ENCODE measurements at places on chromosomes 2 and 18. TPM values are rescaled to one million over a fixed set of nuclear protein-coding genes. Genes with fewer than 3 reads are reported as not detected.

Gene NR4A2
- total RNA-seq = 1.2 TPM

DNA sequence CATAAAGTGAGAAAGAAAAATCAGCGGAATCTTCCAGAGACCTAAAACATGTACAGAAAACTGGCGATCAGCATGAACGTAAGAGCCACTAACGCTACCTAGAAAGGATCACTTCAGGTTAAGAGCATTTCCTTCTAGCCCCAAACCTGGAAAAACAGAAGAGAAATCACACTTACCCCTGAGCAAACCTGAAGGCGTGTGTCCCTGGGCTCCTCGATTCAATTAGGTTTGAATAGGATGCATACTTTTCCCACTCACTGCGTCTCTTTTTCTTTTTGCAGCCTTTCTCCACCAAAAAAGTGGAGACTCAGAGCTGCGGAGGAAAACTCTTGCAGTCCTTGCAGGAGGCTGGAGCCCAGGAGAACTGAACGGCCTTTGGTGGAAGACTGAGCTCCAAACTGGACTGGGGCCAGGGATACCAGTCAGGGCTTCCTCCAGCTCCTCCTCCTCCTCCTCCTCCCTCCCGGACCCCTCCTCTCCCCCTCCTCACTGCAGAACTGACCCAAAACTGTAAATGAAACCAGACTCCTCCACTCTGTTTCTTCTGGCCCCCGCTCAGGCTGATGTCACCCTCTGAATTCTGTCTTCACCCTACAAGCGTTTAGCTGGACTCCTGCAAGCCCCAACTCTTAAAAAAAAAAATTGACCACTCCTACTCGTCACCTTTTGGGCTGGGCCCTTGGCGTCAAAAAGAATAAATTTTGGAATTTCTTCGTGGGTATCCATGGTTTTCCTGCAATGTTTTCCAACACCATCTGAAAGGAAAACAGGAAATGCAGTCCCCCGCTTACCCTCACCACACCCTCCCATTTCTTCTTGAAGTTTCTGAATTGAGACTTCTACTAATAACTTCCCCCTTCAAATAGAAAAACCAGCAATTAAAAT is at the start of gene COL6A3:
Gene COL6A3 (minus strand): TSS at position 388 of the 885 bp plus-strand sequence. CDS start 17,347 bp downstream, outside the sequence.
- H3K27me3 ChIP-seq = no peaks in the 10 kb centered on the region
- DNase-seq = no peak
- no peaks in the 10 kb centered on the region for H3K36me3 ChIP-seq
- H3K4me3 ChIP-seq = peak within 1 kb of the TSS; percentile 84
- peaks cover 50% of the 10 kb centered on the region for H3K4me1 ChIP-seq
- H3K27ac ChIP-seq = peak within 1 kb of the TSS; percentile 92

DNA sequence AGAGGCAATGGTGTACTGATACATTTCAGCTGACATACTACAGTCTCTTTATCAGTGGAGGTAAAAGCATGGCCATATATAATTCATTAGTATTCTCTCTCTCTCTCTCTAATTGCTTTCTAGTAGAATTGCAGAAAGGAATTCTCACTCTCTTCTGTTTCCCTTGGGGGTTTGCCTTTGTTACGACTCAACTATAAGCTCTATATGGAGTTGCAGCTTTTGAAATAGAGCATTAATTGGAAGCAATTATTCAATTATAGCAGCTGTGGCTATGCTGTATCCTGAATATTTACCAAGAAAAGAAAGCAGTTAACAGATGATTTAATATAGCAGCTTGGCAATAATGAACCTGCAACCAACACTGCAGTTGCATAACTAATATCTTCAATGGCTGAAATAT is 132.7 kb upstream of the STON1 start:
- no peak overlapping the region for H3K27ac ChIP-seq
- DNase-seq = no peak
- no peaks in the 10 kb centered on the region for H3K4me1 ChIP-seq
- peaks cover 2% of the 10 kb centered on the region for H3K27me3 ChIP-seq
- H3K36me3 ChIP-seq = no peaks in the 10 kb centered on the region

DNA sequence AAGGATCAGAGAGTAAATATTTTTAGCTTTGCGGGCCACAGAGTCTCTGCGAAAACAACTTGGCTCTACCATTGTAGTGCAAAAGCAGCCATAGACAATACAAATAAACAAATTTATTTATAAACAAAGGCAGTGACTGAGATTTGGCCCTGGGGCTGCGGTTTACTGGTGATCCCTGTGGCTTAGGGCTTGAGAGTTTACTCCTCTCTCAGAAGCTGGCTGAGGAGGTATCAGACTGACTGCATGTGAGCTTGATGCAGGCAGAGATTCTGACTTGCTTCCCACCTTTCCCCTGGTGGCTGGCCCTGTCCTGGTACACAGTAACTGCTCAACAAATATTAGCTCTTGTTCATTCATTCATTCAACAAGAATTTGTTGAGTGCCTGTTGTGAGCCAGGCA is 81.5 kb downstream of the PRKCE start:
- H3K4me3 ChIP-seq = no peak overlapping the region
- DNase-seq = no peak
- no peaks in the 10 kb centered on the region for H3K36me3 ChIP-seq
- H3K4me1 ChIP-seq = peaks cover 3% of the 10 kb centered on the region
- no peaks in the 10 kb centered on the region for H3K27me3 ChIP-seq

GRCh38 chr2:188808947-188809355 is 165.2 kb upstream of the COL3A1 start:
- H3K4me1 ChIP-seq = peaks cover 51% of the 10 kb centered on the region
- no peak overlapping the region for H3K4me3 ChIP-seq

- no peaks in the 10 kb centered on the region for H3K36me3 ChIP-seq
- no peak for DNase-seq
- no peaks in the 10 kb centered on the region for H3K27me3 ChIP-seq
Observed at GRCh38 chr2:211833582-211834279, 704.9 kb downstream of the ERBB4 start.

Gene STPG4
- 0.25 TPM for total RNA-seq

DNA sequence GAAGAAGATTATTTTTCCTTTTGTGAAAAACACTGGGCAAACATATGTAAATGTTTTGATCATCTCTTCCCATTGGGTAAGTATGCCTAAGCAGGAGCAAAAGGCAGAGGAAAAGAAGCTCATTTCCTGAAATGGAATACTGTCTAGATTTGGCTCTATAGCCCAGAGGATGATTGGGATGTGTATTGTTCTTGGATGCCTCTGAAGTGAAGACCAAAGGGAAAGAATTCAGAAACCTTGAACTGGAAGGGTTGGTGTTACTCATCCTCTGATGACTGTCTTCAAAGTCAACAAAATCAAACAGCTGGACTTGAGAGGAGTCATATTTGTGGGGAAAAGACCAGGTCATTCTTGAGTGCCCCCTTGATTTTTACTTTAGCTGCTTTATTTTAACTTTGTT is 112.6 kb upstream of the NT5C1B start:
- no peak overlapping the region for H3K27ac ChIP-seq
- no peak for DNase-seq
- peaks cover under 1% of the 10 kb centered on the region for H3K36me3 ChIP-seq
- H3K4me1 ChIP-seq = no peaks in the 10 kb centered on the region
- no peaks in the 10 kb centered on the region for H3K27me3 ChIP-seq

DNA sequence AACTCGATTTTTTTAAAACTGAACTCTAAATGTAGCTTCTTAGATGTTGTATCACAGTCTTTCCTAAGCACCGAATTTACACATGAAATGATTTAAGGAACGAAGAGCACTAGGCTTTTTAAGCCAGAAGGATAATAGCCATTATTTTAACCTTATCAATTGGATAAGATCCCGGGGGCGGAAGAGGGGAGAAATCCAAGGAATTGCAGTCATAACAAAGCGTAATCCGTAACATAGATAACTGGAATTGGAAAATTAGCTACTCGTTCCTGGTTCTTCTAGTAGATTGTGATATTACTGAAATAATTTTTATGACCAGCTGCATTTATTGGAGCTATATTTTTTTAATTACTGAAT is 988 bp upstream of the KANSL1L start:
- H3K36me3 ChIP-seq = no peaks in the 10 kb centered on the region
- peak overlapping the region; percentile 93 for H3K27ac ChIP-seq
- H3K4me1 ChIP-seq = peaks cover 24% of the 10 kb centered on the region

DNA sequence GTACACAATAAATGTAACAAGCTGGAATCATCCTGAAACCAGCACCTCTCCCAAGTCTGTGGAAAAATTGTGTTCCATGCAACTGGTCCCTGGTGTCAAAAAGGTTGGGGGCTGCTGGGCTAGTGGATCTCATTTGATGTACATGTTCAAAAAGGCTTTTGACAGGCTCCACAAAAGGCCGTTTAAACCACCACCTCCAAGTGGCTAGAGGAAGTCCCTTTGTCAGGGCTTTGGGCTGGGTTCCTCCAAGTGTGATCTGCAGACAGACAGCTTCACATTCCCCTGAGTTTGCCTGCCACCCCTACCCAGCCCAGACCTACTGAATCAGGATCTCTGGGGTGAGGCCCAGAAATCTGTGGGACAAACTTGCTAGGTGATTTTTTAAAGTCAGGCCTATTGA is 84.7 kb downstream of the TGFA start:
- no peak for DNase-seq
- H3K4me1 ChIP-seq = no peaks in the 10 kb centered on the region
- no peaks in the 10 kb centered on the region for H3K36me3 ChIP-seq

- peaks cover 32% of the 10 kb centered on the region for H3K4me1 ChIP-seq
- H3K36me3 ChIP-seq = peaks cover 4% of the 10 kb centered on the region
- peak overlapping the region; percentile 26 for H3K4me3 ChIP-seq
- H3K27ac ChIP-seq = peak overlapping the region; percentile 78
- H3K27me3 ChIP-seq = peaks cover 9% of the 10 kb centered on the region
Observed at GRCh38 chr2:64359171-64359891, 94.6 kb upstream of the LGALSL start.

Gene SPEG
- total RNA-seq = 62.9 TPM

DNA sequence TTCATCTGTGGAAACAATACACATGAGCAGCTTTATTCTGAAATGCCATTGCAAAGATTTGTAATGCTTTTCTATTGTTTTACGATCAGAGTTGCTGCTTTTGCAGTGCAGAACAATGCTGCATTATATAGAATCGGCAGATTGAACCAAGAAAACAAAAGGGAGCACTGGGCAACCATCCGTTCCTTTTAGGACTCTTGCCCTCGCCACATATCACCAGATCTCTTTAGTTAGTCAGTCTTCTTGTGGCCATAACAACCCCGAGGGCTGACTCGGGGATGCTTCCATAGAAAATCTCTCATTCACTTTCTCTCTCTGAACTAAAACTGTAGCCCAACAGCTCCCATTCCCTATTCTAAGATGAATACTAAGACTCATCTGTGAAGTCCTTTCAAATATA is 340.4 kb downstream of the NRXN1 start:
- no peak overlapping the region for H3K4me3 ChIP-seq
- no peak overlapping the region for H3K27ac ChIP-seq
- no peaks in the 10 kb centered on the region for H3K4me1 ChIP-seq
- no peaks in the 10 kb centered on the region for H3K36me3 ChIP-seq

DNA sequence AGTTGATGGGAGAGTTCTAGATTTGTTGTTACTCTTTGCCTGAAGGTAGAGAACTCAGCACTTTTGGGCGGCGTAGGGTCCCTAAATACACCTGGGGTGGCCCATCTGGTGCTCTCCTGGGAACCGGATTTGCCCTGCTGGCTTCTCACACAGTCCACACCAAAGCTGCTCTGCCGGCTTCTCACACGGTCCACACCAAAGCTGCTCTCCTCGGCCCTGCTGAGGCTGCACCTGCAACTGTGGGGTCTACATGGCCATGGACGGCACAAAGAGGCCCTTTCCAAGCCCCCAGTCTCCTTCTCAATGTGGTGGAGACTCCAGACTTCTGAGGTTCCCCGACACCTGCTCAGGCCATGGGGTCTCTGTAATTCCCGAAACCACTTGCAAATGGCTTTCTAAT is 124.8 kb upstream of the GPC1 start:
- no peak for DNase-seq
- H3K27ac ChIP-seq = no peak overlapping the region
- no peaks in the 10 kb centered on the region for H3K36me3 ChIP-seq
- H3K4me3 ChIP-seq = no peak overlapping the region
- H3K27me3 ChIP-seq = no peaks in the 10 kb centered on the region

DNA sequence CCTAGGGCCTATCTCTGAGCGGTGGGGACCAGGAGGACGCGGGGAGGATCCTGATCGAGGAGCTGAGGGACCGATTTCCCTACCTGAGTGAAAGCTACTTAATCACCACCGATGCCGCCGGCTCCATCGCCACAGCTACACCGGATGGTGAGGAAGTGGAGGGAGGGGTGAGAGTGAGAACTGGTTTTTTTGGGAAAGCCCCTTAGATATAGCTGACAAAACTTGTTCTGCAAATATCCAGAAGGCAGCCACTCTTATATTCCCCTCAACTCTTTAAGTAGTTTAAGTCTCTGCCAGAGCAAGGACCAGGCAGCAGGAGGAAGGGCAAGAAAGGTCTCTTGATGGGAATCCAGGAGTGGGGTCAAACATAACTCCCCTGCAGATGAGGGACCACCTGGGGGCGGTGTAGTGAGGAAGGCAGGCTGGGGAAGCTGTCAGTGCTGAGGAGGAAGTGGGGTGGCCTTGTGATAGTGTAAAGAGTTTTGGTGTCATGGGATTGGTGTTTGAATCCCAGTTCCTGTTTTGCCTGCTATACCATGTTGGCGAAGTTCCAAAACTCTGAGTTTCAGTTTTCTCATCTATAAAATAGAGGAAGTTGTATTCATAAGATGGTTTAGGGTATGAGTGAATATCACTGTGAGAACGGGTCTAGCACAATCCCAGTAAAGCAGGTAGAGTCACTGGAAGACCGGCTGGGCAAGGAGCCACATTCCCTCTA is 3.4 kb downstream of the NAGK start:
- peak overlapping the region; percentile 52 for H3K27ac ChIP-seq
- H3K4me1 ChIP-seq = peaks cover 35% of the 10 kb centered on the region
- no peak overlapping the region for H3K4me3 ChIP-seq
- peaks cover 25% of the 10 kb centered on the region for H3K36me3 ChIP-seq
- no peaks in the 10 kb centered on the region for H3K27me3 ChIP-seq

DNA sequence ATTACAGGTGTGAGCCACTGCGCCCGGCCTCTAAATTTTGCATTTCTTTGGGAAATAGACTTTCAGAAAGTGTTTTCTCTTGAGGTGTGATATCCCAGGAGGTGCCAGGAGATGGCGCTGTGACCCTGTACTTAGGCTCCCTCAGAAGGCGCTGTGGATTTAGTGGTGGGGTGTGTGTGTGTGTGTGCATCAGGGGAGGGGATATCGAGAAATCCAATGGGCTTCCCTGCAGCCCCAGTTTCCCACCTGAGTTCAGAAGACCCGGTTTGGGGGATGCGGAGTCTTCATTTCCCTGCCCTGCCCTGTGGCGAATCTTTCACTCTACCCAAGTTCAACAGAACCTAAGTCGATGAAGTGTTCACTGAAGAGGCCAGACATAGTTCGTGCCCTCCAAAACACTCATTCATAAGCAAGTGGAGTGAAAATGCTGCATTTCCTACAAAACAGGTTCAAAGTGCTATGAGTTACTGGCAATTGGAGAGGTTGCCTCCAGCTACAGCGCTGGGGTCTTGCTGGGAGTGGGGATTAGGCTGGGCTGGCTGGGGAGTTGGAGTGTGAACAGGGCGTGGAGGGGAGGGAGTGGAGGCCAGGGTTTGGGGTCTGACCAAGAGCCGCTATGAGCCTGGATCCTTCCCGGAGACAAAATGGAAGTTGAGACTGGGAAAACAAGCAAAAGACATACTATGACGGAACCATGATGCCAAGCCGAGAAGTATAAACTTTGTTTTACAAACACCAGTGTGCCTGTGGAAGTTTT is 6.5 kb upstream of the WNT6 start:
- no peak for DNase-seq
- peaks cover 7% of the 10 kb centered on the region for H3K4me1 ChIP-seq
- peaks cover 36% of the 10 kb centered on the region for H3K27me3 ChIP-seq
- no peaks in the 10 kb centered on the region for H3K36me3 ChIP-seq
- no peak overlapping the region for H3K27ac ChIP-seq
- H3K4me3 ChIP-seq = no peak overlapping the region

Gene FOXD4L1
- total RNA-seq = not detected

Measured in chondrocyte (in vitro differentiated cells).